ENCODE measurements at places on chromosomes 6 and 20. TPM values are rescaled to one million over a fixed set of nuclear protein-coding genes. Genes with fewer than 3 reads are reported as not detected.

Gene XKR7
- not detected for total RNA-seq

Gene ZSCAN26
- 18.5 TPM for total RNA-seq

Gene NOX3
- not detected for total RNA-seq

Gene TP53TG5
- total RNA-seq: not detected

Gene GRM1
- not detected for total RNA-seq

Gene KIF13A
- 43.1 TPM for total RNA-seq
